Kasumi-1 (cell line): ENCODE measurements at places on chromosomes 2 and 18.
A peak's percentile ranks its signal among the peaks of the same experiment; 100 is the strongest.

GRCh38 chr2:106205488-106205887, 11.4 kb upstream of the UXS1 start:
- no peak for DNase-seq

GRCh38 chr2:68762665-68763064, 28.1 kb downstream of the ARHGAP25 start:
- DNase-seq: peak; percentile 86

DNA sequence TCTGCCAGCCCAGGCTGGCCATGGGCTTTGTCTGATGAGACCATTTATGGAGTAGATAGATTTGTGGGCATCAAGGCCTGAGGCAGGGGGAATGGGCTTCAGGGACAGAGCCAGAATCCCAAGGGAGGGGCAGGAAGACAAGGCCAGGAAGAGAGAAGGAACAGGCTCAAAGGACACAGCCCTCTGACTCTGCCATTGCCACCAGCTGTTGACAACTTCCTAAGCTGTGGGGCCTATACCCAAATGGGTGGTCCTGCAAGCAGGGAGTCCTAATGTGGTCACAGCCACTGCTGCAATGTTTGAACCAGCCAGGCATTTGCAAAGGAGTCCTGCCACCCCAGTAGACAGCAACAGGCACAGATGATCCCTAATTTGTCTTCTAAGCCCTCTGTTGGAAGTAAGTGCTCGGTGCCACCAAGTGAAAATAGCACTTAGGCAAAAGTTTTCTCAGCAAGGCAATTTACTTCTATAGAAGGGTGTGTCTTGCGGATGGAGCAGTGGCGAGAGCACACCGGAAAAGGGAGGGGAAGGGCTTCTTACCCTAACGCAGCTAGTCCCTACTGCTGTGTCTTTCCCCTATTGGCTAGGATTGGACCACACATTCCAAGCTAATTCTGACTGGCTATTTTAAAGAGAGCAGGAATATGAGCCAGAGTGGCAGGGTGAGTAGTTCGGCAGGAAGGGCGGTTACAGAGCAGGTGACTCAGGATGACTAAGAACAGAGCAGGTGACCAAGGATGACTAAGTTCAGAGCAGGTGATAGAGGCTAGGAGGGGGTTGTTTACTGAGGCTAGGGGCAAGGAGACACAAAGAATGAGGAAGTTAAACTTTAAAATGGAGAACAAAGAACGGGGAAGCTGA, 47.2 kb downstream of the C1QL2 start:
- DNase-seq: no peak

GRCh38 chr2:216553482-216554240, 55.0 kb downstream of the RPL37A start:
- DNase-seq: no peak
